ENCODE measurements at places on chromosomes 7 and 10.

DNA sequence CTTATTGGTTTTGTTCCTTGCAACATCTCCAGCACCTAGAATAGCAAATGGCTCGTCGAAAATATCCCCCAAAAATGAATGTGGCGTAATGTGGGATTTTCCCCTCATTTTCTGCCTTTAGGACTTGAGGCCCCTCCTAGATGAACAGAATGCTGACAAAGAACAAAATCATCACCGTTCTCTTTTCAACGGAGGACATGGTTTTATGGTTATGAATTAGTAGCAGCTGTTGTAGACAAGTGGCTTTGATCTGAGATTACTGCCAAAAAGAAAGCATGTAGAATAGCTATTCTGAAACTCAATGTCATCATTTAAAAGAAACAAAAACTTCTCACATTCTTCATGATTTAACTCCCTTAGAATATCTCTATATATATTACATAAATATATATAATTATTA, 17.2 kb upstream of the CALN1 start:
- DNase-seq = no peak

GRCh38 chr10:78066012-78066411, 32.3 kb downstream of the RPS24 start:
- no peak for DNase-seq

DNA sequence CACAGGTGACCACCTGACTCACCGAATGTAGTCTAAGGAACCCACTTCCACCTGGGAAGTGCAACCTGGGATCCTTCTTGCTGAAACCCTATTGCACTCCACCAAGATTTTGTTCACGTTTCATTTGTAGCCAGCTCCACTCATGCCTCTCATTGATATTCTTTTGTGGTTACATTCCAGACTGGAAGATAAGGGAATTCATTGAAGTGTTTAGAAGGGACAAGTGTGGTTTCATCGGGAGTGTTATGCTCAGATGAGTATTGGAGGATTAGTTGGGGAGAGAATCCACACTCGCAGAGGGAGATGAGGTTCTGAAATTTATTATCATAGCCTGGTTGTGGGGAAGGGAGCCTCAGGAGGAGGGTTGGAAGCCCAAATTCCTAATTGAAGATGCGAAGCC, 320.4 kb downstream of the KCNMA1 start:
- DNase-seq = no peak

DNA sequence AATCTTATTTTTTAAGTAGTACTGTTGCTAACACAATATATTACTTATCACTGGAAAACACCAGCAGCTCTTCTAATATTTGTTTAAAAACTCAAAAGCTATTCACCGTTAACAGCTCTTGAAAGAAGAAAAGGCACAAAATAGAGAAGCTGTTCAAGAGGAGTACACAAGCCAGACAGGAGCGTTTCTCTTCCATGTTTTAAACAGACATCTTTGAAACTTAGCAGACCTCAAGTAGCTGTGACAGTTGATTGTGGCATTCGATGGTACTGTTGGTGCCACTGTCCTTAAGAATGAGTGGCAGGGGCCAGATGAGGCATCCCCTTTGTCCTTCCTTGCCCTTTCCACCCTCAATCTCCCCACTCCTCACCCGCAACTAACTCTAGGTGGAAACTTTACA, 81.6 kb upstream of the PRR15 start:
- no peak for DNase-seq

DNA sequence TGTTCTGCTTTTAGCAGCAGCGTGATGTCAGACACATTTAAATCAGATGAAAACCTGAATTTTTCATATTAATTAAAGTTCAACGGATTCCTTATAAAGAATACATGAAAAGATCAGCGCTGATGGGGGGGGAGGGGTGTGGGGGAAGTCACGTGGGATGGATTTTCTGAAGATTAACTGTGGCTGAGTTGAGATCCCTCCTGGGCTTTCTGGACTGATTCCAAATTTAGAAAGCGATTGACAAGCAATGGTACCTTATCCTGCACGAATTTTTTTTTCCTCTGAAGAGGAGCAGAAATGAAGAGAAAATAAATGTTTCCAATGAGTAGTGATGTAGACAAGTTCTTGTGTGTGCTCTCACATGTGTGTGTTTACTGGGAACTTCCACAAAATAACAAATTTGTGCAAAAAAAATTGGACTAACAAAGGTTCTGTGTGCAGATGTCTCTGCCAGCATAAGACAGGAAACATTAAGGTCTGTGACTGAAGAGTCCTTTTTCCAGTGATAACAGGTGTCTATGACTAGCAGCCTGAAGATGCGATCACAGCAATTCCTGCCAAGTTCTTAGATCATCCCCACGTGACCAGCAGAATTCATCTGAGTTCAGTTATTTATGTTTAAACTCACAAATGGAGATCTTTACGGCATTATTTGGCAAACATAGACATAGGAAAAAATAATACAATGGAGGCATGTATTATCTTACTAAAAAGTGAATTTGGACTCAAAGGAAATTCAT, 585.2 kb upstream of the CELF2 start:
- no peak for DNase-seq

- no peak for DNase-seq
Observed at GRCh38 chr7:91949221-91950009, 8.8 kb downstream of the AKAP9 start.

GRCh38 chr7:71486414-71486813, 354.5 kb downstream of the GALNT17 start:
- no peak for DNase-seq

DNA sequence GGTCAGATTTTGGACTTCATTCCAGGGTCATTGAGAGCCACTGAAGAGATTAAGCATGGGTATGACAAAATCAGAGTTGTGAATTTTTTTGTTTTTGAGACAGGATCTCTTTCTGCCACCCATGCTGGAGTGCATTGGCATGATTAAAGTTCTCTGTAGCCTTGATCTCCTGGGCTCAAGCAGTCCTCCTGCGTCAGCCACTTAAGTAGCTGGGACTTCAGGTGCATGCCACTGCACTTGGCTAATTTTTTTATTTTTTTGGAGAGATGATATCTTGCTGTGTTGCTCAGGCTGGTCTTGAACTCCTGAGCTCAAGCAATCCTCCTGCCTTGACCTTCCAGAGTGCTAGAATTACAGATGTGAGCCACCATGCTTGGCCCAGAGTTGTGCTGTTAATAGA, 52.5 kb upstream of the GLCCI1 start:
- DNase-seq = no peak

- DNase-seq = no peak
Observed at GRCh38 chr7:129007572-129007971, 47.3 kb downstream of the TNPO3 start.

- DNase-seq = peak; percentile 77
Observed at GRCh38 chr10:7956508-7956907, 98.0 kb upstream of the GATA3 start.

GRCh38 chr7:111958431-111958830, 247.8 kb downstream of the DOCK4 start:
- no peak for DNase-seq

GRCh38 chr10:60718886-60719285, 59.4 kb upstream of the CDK1 start:
- DNase-seq = no peak

GRCh38 chr7:130844811-130845580, 111.0 kb upstream of the KLF14 start:
- DNase-seq = no peak

- no peak for DNase-seq
Observed at GRCh38 chr7:8389593-8390261, 43.7 kb upstream of the NXPH1 start.

- no peak for DNase-seq
Observed at GRCh38 chr10:29160150-29160617, 128.7 kb upstream of the LYZL1 start.

- no peak for DNase-seq
Observed at GRCh38 chr10:94803307-94803706, 40.8 kb downstream of the CYP2C19 start.

GRCh38 chr7:137931823-137932222, 70.1 kb downstream of the CREB3L2 start:
- no peak for DNase-seq

DNA sequence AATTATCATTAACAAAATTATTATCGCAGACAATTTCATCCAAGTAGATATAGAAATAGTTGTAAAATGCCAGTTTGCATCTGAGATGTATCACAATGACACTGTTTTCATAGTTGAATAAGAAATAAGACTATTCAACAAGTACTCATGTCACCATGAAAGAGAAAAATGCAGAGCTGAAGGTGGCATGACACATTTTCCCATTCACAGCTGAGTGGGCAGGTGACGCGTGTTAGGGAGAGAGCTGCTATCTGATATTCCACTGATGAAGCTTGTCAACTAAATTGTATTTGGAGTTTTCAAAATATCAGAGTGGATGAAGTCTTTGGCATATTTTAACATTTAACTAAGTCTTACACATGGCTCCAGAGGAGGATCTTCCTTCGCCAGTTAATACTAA, 70.3 kb upstream of the HDAC9 start:
- no peak for DNase-seq

- DNase-seq = no peak
Observed at GRCh38 chr7:94205529-94205928, 189.2 kb upstream of the COL1A2 start.

- DNase-seq = no peak
Observed at GRCh38 chr7:42605406-42606192, 306.3 kb downstream of the C7orf25 start.

GRCh38 chr10:121088524-121088923, 237.4 kb downstream of the WDR11 start:
- peak; percentile 1 for DNase-seq

GRCh38 chr7:19916046-19916445, 142.6 kb upstream of the TMEM196 start:
- DNase-seq = no peak

GRCh38 chr7:1920266-1920681, 250.2 kb downstream of the ELFN1 start:
- DNase-seq = peak; percentile 47

DNA sequence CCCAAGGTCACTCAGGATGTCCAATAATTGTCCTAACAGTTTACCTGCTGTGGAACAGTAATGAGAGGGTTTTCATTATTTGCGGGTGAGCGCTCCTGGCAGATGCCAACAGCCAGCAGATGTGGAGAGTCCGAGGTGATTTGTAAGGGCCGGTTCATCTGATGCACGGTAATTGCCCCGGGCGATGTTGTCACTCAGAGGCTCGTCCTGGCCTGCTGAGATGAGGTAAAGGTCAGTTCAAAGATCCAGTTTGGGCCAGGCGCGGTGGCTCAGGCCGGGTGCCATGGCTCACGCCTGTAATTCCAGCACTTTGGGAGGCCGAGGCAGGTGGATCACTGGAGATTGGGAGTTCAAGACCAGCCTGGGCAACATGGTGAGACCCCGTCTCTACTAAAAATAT, 16.9 kb downstream of the LHPP start:
- no peak for DNase-seq

DNA sequence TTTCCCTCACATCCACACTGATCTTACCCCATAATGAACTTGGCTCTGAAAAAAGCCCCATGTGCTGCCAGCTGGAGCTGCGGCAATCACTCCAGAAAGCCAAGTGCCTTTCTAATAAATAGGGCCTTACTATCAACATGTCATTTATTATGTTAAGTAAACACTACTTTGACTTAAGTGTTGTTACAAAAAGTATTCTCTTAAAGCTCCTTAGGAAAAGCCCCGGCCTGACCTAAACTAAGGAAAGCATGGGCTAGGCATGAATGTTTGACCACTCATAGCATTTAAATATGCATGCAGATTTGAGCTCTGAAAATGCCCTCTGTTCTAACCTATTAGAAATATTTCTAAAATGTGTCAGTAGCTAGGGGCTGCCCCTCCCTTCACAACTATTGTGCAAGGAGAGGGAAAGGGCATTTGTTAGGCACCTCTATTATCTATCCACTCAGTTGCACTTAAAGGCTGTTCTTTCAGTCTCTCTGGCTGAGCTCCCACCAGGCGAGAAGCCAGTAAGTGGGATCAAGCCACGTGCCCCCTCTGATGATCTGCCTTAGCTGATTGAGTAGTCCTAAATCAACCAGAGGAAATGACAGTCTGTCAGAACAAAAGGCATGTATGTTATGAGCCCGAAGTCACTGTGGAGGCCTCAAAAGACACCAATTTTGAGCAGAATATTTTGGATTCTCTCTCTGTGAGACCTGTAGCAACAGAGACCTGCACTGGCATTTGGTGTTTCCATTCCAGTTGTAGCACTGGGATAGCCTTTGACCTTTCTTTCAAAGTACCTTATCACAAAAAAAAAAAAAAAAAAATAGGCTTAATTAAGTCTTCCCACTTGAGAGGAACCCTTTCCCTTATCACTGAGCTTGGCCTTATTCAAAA, 77.1 kb downstream of the ITGB8 start:
- peak; percentile 52 for DNase-seq

DNA sequence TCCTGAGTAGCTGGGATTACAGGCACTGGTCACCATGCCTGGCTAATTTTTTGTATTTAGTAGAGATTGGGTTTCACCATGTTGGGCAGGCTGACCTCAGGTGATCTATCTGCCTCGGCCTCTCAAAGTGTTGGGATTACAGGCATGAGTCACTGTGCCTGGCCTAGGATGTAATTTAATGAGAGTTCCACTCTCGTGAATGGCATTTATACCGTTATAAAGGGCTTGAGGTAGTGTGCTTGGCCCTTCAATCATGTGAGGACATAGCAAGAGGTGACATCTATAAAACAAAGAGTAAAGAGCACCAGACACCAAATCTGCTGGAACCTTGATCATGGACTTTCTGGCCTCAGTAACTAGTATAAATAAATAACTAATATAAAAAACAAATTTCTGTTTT, 93.5 kb upstream of the PPP1R9A start:
- DNase-seq = no peak

- no peak for DNase-seq
Observed at GRCh38 chr7:88922944-88923343, 127.4 kb upstream of the TEX47 start.

DNA sequence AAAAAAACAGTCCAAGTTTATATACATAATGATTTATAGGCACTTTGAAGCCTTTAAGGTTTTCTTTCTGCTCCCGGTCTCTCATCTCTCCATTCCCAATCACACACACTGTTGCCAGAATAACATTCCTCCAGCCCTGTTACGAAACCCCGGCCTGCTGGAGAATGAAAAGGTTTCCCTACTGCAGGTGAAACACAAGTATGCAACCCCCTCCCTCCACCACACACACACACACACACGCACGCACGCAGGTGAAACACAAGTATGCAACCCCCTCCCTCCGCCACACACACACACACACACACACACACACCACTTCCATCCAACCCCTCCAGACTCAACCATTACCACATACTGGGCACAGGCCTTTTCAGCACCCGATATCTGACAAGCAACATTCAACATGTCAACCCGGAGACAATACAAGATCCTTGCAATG, 87.5 kb downstream of the PARD3 start:
- DNase-seq = no peak

DNA sequence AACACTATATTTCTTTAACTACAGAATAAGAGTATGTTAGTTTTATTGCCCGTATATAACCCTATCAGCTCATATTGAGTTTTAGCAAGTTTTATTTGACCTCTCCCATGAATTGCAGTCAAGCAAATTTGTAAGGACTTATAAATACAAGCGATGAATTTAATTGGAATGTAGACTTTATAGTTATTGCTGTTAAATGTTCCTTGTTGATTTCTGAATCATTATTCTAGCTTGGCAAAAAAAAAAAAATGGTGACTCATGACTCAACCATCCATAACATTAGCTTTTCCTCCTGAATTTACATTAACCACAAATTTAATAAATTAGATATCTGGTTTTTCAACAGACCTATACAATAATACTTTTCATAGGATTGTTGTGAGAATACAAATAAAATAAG, 334.0 kb upstream of the LRRTM3 start:
- DNase-seq = no peak
